ENCODE measurements at places on chromosomes 13 and 19. TPM values are rescaled to one million over a fixed set of nuclear protein-coding genes. Genes with fewer than 3 reads are reported as not detected.

The NKPD1 gene
- 1.0 TPM for total RNA-seq

The ZNF575 gene
- total RNA-seq: not detected

The SPC24 gene
- total RNA-seq: 1.7 TPM

The TNFSF13B gene
- 0.79 TPM for total RNA-seq

The RNF225 gene
- total RNA-seq: 1.9 TPM

The ONECUT3 gene
- under 0.01 TPM for total RNA-seq

The ZNF440 gene
- 9.0 TPM for total RNA-seq

The PIBF1 gene
- total RNA-seq: 16.8 TPM

The PRODH2 gene
- total RNA-seq: not detected

The SOHLH2 gene
- total RNA-seq: 0.53 TPM

DNA sequence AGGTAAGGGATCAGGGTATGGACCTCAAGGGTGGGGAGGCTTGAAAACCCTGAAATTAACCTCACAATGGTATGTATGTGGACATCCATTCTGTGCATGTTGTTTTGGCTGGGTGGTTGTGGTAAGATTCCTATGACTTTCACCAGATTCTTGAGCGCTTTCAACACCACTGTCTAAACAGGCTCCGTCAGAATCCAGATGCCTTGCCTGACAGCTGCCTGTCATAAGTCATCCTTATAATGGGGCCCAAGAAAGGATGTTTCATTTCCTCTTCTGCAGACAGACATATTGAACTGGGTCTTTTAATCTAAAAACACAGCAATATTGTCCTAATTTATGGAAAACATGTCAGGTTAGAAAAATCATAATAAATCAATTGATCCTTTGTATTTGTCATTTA, 41.3 kb downstream of the ALOX5AP start:
- DNase-seq: no peak

- no peak for DNase-seq
Measured at GRCh38 chr13:114257014-114257413, 22.3 kb downstream of the CDC16 start.

- peak; percentile 39 for DNase-seq
Measured at GRCh38 chr13:31195616-31196015, 4.2 kb upstream of the B3GLCT start.

GRCh38 chr13:35978607-35979316, 152.4 kb downstream of the DCLK1 start:
- DNase-seq: peak; percentile 60

- DNase-seq: no peak
Measured at GRCh38 chr13:24652359-24652758, 27.8 kb upstream of the ATP12A start.

- no peak for DNase-seq
Measured at GRCh38 chr13:51158880-51159518, 47.9 kb upstream of the C13orf42 start.

DNA sequence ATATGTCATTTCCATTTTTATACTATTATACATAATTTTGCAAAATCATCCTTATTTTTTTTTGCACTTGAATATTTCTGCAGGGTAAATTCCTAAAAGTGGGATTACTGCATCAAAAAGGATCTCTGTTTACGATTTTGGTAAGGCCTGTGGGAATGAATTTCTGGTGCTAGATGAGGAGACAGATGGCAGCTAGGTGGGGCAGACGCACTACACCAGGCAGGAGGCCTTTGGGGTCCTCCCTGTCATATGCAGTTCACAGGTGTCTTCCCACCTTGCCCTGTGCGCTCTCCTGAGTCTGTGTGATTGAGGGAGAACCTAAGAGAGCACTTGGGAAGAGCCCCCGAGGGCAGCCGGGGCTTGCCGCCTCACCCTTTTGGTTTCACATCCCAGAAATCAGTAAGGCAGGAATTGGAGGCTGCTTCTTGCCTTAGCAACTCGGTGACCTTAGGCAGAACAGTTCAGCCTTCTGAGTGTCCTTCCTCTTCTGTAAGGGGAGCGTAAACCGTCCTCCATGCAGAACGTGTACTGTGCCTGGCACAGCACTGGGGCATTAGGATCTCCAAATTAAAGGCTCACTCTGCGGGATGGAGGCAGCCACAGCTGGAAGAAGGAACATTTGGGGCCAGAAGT, 13.4 kb upstream of the GJB2 start:
- no peak for DNase-seq
